ENCODE measurements at places on chromosomes 3 and 15.

GRCh38 chr3:188817103-188817934 lies 354.5 kb upstream of the TPRG1 start:
- DNase-seq, result no peak

- no peak for DNase-seq
Measured at GRCh38 chr3:114928989-114929640, 218.0 kb downstream of the ZBTB20 start.

GRCh38 chr3:194854659-194855390 lies 169.1 kb downstream of the FAM43A start:
- DNase-seq, result no peak

DNA sequence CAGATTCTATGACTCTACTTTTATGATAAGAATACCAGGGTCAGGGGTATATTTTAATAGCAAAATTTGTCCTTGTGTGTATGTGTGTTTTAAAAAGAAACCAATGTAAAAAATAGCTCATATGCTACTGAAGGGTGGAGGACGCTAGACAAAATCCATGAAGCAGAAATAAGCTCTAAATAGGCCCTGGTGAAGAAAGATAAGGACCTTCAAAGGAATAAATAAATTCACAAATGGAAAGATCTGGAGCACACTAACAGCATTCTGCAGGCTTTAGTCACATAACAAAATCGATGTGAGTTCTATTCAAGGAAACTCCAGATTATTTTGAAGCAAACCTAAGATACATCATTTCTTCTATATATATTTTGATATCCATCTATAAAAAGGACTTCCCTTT lies 27.2 kb upstream of the ATP11B start:
- no peak for DNase-seq

GRCh38 chr15:45346381-45346780 lies 32.0 kb downstream of the GATM start:
- DNase-seq, result no peak

- DNase-seq, result no peak
Measured at GRCh38 chr3:173354124-173354523, 43.4 kb upstream of the NLGN1 start.

GRCh38 chr15:92473756-92474155 lies 80.1 kb downstream of the ST8SIA2 start:
- DNase-seq, result no peak

- no peak for DNase-seq
Measured at GRCh38 chr15:30038667-30039523, 43.9 kb upstream of the GOLGA8J start.

DNA sequence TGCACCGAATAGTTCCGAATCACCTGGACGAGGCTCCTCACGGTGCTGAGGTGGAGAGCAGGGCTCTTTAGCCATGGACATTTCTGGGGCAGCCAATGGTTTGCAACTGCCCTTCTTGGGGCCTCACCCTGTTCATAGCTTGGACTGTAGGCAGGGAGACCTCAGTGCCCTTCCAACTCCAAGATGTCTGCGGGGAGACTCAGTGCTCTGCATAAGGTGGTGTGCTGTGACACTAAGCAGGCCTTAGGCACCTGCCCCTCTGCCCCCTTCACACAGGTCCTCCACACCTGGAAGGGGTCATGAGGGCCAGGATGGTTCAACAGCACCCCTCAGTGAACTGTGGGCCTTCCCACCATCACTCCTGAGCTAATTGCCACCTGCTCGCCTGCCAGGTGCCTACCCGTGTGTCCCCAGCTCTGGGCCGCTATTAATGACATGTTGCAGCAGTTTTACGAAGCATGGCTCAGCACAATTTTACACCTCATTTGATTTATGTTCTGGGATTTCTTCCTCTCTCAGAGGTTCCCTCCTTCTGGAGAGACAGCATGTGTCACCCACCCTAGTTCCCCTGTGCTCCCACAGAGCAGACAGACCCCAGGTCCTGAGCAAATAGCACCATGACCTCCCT lies 101.2 kb upstream of the SMAD3 start:
- no peak for DNase-seq

DNA sequence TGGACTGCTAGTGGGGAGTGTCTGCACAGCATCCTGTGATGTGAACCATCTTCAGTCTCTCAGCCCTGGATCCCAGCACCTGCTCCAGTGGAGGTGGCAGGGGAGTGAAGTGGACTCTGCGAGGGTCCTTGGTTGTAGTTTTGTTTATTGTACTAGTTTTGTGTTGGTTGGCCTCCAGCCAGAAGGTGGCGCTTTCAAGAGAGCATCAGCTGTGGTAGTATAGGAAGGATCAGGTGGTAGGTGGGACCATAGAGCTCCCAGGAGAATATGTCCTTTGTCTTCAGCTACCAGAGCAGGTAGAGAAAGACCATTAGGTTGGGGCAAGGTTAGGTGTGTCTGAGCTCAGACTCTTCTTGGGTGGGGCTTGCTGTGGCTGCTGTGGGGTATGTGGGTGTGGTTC lies 20.9 kb downstream of the NEK11 start:
- no peak for DNase-seq

GRCh38 chr15:70114221-70114620 lies 16.5 kb upstream of the TLE3 start:
- no peak for DNase-seq

- no peak for DNase-seq
Measured at GRCh38 chr3:72494130-72494529, 354.1 kb downstream of the SHQ1 start.

DNA sequence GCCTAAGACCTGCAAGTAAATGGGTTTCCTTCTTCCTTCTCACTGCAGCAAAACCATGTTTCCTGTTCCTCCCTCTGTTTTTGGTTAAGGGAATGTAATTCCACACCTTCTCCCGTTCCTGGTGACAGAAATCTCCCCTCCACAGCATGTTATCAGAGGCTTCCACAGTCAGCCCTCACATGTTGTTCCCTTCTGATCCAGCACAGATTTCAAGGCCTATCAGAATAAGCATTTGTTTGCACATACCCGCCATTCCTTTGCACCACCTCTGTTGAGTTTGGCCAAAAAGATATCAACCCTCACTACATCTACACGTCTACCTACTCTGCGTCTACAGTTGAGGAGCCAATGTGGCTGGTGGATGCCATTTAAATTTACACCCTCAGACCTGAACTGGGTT lies 113.9 kb upstream of the GRM7 start:
- no peak for DNase-seq

- DNase-seq, result no peak
Measured at GRCh38 chr3:146542978-146543377, 1.4 kb downstream of the PLSCR1 start.

GRCh38 chr15:71939981-71940588 lies 129.7 kb downstream of the NR2E3 start:
- no peak for DNase-seq

GRCh38 chr15:76823890-76824289 lies 81.2 kb downstream of the SCAPER start:
- DNase-seq, result no peak

GRCh38 chr3:152382312-152383135 lies 113.8 kb downstream of the MBNL1 start:
- no peak for DNase-seq

DNA sequence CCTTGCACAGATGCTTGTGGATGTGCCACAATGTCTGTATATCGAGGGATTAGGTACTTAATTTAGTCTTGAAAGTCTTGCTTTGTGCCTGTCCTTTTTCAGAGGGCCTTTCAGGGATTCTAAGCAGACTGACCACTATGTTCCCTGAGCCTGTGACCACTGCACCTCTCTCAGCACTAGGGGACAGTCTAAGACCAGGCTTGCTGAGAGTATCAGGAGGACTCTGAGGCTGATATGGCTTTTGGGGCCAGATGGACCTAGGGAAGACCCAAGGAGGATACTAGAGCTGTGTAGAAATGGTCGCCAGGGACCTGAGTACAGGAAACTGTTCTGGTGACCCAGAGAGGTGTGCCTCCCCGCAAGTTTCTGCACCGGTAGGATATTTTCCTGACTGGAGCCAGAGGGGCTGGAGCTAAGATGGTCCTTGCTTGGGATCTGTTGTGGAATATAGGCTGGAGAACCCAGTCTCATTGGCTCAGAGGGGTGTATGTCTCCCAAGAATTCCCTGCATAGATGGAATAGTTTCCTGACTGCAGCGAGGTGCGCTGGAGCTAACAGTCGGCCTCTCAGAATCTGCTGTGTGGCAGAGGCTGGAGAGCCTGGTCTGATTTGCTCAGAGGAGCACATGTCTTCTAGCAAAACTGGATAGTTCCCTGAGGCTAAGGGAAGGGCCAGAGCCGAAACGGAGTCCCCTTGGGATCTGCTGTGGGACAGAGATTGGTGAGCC lies 213.2 kb upstream of the DCBLD2 start:
- DNase-seq, result no peak

DNA sequence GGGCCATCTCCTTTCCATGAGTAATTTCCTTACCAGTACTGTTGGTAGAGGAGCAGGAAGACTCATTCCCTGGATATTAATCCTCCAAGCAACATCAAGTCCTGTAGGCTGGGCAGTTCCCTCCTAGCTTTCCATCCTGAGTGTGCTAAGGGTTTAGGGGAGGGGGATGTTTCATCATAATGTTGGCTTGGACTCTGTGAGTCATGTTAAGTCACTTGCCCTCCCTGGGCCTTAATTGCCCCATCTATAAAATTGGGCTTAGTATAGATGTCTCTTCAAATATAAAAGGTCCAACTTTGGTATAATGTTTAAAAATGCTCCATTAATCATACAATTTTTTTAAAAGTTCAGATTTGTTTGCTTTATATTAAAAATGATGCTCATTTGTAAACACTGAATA lies 52.7 kb downstream of the TLE3 start:
- DNase-seq, result no peak

- no peak for DNase-seq
Measured at GRCh38 chr3:7368597-7368996, 507.7 kb downstream of the GRM7 start.

- DNase-seq, result no peak
Measured at GRCh38 chr3:117887901-117888300, 1146.7 kb downstream of the IGSF11 start.

GRCh38 chr3:79109754-79110153 lies 658.0 kb downstream of the ROBO1 start:
- DNase-seq, result no peak

DNA sequence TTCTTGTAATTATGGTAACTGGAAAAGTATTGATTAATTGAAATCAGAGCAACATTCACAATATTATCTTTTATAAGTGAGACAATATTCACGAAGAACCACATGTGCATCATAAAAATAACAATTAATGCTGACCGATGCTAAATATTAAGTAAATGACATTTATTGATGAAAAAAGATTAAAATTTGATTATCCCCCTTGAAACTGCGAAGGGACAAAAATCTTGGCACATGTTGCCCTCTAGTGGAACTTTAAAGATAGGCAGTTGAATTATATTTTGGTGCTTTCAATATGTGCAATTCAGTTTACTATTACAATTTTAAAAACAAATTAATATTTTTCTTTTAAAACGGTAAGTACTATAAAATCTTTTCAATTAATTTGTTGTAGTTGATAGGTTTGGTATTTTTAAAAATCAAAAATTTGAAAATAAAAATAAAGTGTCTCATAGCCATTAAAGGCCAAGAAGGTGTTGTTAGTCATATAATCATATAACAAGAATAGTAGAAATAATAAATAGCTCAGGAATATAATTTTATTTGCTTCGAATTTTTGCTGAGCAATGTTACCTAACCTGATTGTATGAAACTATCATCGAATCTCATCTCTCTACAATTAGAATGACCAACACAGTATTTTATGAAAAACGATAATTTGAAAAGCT lies 270.2 kb downstream of the ROBO1 start:
- no peak for DNase-seq

GRCh38 chr15:83850501-83851245 lies 196.8 kb downstream of the ADAMTSL3 start:
- no peak for DNase-seq

- no peak for DNase-seq
Measured at GRCh38 chr3:45269952-45270351, 43.9 kb upstream of the TMEM158 start.

DNA sequence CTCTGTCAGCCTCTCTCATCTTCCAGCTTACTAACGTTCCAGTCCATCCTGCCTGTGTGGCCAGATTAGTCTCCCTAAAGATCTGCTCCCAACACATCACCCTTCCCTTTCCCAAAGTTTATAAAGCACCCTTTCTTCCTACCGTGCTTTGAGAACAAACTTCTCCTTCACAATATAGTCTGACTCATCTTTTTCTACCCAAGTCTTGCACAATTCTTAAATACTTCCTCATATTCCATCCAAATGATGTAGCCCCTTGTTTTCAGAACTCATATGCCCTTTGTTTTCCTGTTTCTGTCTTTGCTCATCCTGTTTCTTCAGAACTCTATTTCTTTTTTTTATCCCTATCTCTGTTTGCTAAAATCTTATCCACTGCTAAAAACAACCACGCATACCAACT lies 326.8 kb downstream of the MFSD1 start:
- DNase-seq, result no peak

- no peak for DNase-seq
Measured at GRCh38 chr15:50049871-50050270, 69.2 kb downstream of the ATP8B4 start.

GRCh38 chr3:81033185-81033584 lies 728.3 kb downstream of the GBE1 start:
- no peak for DNase-seq

DNA sequence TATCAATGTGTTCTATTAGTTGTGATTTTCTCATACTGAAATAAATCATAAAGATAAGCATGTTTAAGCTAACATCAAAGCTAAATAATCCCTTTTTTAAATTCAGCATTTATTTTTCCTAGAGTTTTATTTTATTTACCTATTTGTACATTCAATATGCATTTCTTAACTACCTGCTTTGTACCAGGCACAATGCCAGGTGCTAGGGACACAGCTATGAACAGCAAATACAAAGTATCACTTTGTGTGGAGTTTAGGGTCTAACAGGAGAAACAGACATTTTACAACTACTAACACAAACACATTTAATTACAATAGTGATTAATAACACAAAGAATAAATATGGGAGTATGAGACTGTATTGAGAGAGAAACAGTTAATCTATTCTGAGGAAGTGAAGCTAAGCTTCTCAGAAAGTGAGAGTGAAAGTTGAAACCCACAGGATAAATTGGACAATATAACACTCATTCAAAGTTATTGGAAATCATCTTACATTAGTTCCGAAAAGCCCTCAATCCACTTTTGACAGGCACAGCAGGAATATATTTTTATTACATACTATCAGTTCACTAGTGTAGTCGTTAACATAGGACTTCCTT lies 159.6 kb downstream of the GBE1 start:
- DNase-seq, result no peak

- no peak for DNase-seq
Measured at GRCh38 chr15:64288999-64289398, 67.0 kb downstream of the CSNK1G1 start.

- no peak for DNase-seq
Measured at GRCh38 chr3:194496217-194496919, 9.6 kb upstream of the ATP13A3 start.

DNA sequence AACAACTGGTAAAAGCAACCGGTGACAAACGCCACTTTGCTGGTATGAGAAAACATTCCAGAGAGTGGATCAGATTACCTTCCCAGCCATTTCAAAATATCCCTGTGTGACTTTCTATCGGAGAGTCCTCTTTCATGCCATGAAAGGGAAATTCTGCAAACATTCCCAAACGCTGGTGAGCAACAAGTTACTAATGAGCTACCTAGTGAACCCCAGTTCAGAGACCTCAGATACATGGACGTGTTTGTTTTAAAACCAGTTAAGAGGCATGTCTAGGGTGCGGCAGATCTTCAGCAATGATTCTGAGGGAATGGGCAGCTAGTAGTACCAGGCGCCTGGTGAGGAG lies 418.2 kb upstream of the NR2F2 start:
- DNase-seq, result no peak

GRCh38 chr3:61454006-61454585 lies 107.3 kb upstream of the PTPRG start:
- no peak for DNase-seq

- DNase-seq, result no peak
Measured at GRCh38 chr15:59553879-59554735, 57.5 kb upstream of the GCNT3 start.

GRCh38 chr3:43906849-43907507 lies 216.2 kb downstream of the ABHD5 start:
- DNase-seq, result no peak
